Right ventricle myocardium superior (tissue), 1 donor: ENCODE measurements at places on chromosomes 3 and 15. TPM values are rescaled to one million over a fixed set of nuclear protein-coding genes. Genes with fewer than 3 reads are reported as not detected.

DNA sequence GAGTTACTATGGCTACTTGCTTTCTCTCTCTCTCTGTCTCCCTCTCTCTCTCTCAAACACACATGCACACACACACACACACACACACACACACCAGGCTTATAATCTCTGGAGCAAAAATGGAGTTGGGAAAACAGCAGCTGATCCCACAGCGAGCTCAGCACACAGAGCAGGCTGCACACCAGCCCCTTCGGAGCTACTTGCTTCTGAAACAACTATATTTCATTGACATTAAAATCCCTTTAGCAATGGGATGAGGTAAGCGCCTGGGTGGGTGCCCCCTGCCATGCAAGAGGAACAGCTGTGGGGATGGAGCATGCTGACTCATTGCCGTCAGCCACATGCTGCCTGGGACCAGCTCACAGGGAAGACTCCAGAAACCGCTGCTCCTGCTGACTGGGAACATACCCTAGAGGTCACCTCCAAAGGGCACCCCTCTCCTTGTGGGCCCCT lies 45.7 kb downstream of the B3GNT5 start:
- peak; percentile 74 for DNase-seq

CASR gene
- not detected for total RNA-seq

GRCh38 chr3:161558236-161558635 lies 61.6 kb downstream of the OTOL1 start:
- peak; percentile 29 for DNase-seq

GRCh38 chr3:196287090-196287439 lies 461 bp downstream of the PCYT1A start:
- DNase-seq = peak; percentile 50

USP8 gene
- total RNA-seq = 42.4 TPM

DNA sequence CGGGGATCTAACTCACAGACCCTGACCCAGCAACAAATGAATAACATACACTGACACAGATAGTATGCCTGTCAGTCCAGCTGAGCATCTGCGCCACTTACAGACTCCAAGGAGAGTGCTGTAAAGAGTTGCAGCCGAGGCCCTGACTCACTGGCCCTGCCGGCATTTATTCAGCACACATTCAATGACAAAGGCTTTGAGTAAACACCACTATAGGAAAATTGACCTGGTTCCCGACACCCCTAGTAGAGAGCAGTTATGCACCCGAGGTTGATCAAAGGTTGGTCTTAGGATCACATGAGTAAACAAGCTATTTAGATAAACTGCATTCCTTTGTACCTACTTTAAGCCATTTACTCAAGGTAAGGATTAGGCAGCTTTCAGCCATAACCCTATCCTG lies 22.7 kb downstream of the LARS2 start:
- DNase-seq = no peak

GRCh38 chr3:99755831-99756230 lies 61.8 kb upstream of the CMSS1 start:
- DNase-seq = no peak

GRCh38 chr3:5195605-5196004 lies 8.1 kb downstream of the EDEM1 start:
- DNase-seq = no peak

GRCh38 chr3:38283810-38284755 lies 2.0 kb downstream of the SLC22A14 start:
- no peak for DNase-seq

MYD88 gene
- total RNA-seq = 7.3 TPM

DNA sequence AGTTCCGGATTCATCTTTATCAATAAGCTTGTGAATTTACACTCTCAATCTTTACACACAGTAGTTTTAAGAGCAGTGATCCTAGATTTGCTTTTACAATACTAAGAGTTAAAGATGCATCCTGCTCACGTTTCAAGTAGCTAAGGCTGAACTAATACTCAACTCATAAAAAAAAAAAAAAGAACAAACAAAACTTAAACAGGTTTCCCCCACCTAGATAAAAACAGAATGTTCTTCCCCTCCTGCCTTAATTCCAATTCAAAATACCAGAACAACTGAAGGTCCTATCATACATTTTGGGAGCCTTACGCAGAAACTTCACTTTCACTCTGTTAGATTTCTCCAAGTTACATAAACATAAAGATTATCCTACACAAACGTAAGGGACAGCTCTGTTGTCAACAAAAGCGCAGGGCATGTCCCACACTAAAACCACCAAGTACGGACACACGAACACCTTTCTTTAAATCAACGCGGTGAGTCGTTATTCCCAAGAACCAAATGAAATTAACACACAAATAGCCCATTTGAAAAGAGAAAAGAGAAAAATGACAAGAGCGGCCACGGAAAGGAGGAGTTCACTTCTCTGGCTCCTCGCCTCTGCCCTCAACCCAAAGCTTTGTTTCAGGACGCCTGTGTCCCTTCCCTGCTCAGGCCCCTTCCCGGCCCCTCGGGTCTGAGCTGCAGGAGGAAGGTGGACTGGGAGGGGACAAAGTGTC lies 941 bp downstream of the CBLB start:
- no peak for DNase-seq

WDR93 gene
- total RNA-seq = 0.11 TPM

CPNE9 gene
- total RNA-seq = not detected

DNA sequence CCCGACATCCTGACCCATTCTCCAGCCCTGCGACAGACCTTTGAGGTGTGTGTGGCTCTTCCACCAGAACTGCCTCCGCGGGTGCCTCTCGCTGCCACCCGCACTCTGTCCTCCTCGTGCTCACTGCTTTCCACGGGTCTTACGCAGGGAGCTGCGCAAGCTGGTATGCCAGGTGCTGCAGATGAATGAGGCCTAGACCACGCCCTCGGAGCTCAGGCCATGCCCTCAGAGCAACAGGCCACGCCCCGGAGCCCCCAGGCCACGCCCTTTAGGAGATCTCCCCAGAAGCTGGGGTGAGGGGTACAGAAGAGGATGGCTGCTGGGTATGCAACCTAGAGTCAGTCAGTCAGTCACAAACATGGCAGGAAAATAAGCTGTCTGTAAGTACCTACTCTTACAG lies 300.3 kb downstream of the GABRG3 start:
- no peak for DNase-seq
